Endothelial cell (in vitro differentiated cells): ENCODE measurements at places on chromosomes 2 and 18. TPM values are rescaled to one million over a fixed set of nuclear protein-coding genes. Genes with fewer than 3 reads are reported as not detected.

The MARCHF4 gene
- 0.46 TPM for total RNA-seq

DNA sequence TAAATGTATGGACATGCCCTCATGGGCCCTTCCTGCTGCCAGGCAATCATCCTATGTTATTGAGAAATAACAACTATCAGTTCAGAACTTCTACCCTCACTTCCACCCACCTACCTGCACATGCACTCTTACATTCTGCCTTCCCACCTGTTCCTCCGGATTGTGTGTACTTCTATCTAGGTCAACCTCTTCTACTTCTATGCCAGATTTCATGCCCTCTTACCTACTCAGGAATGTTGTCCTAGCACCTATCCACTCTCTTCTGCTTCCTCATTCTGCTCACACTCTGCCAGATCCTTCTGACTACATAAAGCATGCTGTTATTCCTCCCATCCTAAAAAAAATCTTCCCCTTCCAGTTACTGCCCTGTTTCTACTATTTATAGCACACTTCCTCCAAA, 333.5 kb downstream of the IRS1 start:
- no peak overlapping the region for H3K4me3 ChIP-seq
- H3K36me3 ChIP-seq = no peaks in the 10 kb centered on the region
- H3K27me3 ChIP-seq = no peaks in the 10 kb centered on the region
- H3K4me1 ChIP-seq = no peaks in the 10 kb centered on the region

DNA sequence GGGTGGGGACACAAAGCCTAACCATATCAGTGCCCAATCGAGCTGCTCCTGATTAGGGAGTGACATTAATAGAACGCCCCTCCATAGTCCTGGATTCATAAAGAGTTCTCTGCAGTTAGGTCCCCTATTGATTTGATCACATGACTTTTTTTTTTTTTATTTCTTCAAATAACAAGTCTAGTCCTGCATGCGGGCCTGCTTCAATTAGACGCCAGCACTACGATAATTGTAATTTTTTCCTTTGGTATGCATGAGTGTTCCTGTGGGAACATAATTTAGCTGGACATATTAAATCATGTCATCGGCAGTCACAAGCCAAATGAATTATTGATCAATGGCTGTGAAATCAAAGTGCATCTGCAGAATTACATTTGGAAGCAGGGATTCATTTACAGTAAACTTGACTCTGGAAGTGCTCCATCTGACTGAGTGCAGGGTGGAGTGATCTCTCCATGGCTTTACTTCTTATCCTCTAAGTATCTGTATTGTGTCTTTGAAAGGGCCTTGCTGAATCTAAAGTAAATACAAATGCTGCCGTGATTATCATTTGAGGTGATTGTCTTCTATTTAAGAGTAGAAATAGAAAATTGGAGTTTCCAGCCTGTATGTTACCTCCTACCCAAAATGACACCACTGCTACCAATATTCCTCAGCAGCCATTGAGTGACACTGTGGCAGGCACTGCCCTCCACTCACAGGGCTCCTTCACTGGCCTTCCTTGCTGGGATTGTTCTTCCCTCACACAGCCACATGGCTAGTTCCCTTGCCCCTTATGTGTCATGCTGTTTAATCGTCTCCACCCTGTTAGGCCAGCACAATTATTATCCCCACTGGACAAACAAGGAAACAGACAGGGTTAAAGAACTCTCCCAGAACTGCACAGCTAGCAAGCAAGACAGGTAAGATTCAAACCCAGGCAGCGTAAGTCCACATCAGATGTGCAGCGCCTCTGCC, 337.4 kb upstream of the ID2 start:
- H3K27ac ChIP-seq = no peak overlapping the region
- no peak for DNase-seq
- H3K4me3 ChIP-seq = no peak overlapping the region
- no peaks in the 10 kb centered on the region for H3K36me3 ChIP-seq
- no peaks in the 10 kb centered on the region for H3K4me1 ChIP-seq

DNA sequence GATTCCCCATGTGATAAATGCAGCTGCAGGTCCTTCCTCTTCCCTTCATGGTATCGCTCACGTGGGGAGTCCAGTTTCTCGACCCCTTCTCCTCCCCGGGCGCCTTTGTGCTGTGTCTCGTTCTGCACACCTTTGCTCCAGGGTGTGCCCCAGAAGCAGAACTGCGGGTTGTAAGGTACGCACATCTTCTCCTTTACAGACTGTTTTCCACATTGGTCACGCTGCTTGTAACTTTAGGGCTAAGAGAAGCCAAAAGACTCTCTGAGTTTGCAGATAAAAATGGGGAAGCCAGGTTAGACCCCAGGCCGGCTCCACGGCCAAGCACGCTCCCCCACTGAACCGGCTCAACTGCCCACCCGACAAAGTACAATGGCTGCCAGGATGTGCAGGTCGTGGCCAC, 45.9 kb upstream of the TFCP2L1 start:
- no peak overlapping the region for H3K4me3 ChIP-seq
- peaks cover 5% of the 10 kb centered on the region for H3K27me3 ChIP-seq
- H3K36me3 ChIP-seq = no peaks in the 10 kb centered on the region
- DNase-seq = no peak
- H3K4me1 ChIP-seq = no peaks in the 10 kb centered on the region
- no peak overlapping the region for H3K27ac ChIP-seq

GRCh38 chr2:3219536-3219935, 158.1 kb downstream of the EIPR1 start:
- H3K4me1 ChIP-seq = peaks cover 6% of the 10 kb centered on the region
- no peak for DNase-seq
- peaks cover 7% of the 10 kb centered on the region for H3K27me3 ChIP-seq
- no peak overlapping the region for H3K4me3 ChIP-seq
- H3K27ac ChIP-seq = no peak overlapping the region

- no peak overlapping the region for H3K27ac ChIP-seq
- DNase-seq = no peak
- peaks cover 17% of the 10 kb centered on the region for H3K4me1 ChIP-seq
- H3K36me3 ChIP-seq = peaks cover 4% of the 10 kb centered on the region
- peaks cover 15% of the 10 kb centered on the region for H3K27me3 ChIP-seq
- H3K4me3 ChIP-seq = no peak overlapping the region
Measured at GRCh38 chr18:37246779-37247340, 318.7 kb downstream of the CELF4 start.

The RAB6C gene
- total RNA-seq = 1.4 TPM

- DNase-seq = no peak
- H3K27me3 ChIP-seq = peaks cover 3% of the 10 kb centered on the region
- H3K36me3 ChIP-seq = peaks cover 11% of the 10 kb centered on the region
- H3K4me1 ChIP-seq = peaks cover 58% of the 10 kb centered on the region
- H3K27ac ChIP-seq = no peak overlapping the region
- H3K4me3 ChIP-seq = no peak overlapping the region
Measured at GRCh38 chr2:10331027-10331701, 28.5 kb downstream of the HPCAL1 start.

DNA sequence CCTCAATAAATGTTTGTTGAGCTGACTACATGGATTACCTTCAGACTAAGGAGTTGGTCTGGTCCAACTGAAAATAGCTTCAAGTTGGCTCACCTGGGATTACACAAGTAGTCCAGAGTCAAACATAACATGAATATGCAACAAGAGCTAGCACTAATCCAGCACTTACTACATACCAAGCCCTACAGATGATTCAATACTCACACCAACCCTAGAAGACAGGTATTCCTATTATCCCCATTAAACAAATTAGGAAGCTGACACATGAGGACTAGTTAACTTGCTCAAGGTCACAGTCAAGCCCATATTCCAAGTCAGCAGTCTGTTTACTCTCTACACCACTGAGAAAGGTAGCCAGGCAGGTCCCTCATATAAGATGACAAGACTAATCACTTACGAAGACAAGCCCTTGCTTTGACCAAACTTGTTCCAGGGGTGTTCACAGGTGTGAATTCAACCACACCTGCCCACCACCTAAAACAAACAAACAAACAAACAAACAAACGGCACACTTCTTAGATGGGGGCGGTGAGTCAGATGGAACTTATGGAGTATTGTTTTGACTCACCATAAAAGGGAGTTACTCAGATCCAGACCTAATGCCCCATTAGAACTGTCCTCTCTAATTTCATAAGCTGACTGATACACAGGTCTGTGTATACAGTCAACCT, 29.1 kb downstream of the TMEM131 start:
- H3K4me3 ChIP-seq = no peak overlapping the region
- H3K4me1 ChIP-seq = peaks cover 3% of the 10 kb centered on the region
- H3K27me3 ChIP-seq = no peaks in the 10 kb centered on the region
- no peak for DNase-seq

The ICOS gene
- not detected for total RNA-seq

- no peaks in the 10 kb centered on the region for H3K4me1 ChIP-seq
- peaks cover 5% of the 10 kb centered on the region for H3K27me3 ChIP-seq
- H3K27ac ChIP-seq = peak overlapping the region; percentile 20
- H3K36me3 ChIP-seq = peaks cover 4% of the 10 kb centered on the region
- no peak for DNase-seq
- H3K4me3 ChIP-seq = peak overlapping the region; percentile 33
Measured at GRCh38 chr2:130818809-130819208, 17.9 kb upstream of the ARHGEF4 start.

- H3K27ac ChIP-seq = no peak overlapping the region
- DNase-seq = no peak
- no peaks in the 10 kb centered on the region for H3K4me1 ChIP-seq
- no peaks in the 10 kb centered on the region for H3K36me3 ChIP-seq
- H3K4me3 ChIP-seq = no peak overlapping the region
- H3K27me3 ChIP-seq = peaks cover 1% of the 10 kb centered on the region
Measured at GRCh38 chr2:152961351-152961750, 242.9 kb downstream of the ARL6IP6 start.

- no peak for DNase-seq
- no peaks in the 10 kb centered on the region for H3K27me3 ChIP-seq
- H3K4me1 ChIP-seq = peaks cover 29% of the 10 kb centered on the region
- no peak overlapping the region for H3K4me3 ChIP-seq
- H3K27ac ChIP-seq = no peak overlapping the region
- H3K36me3 ChIP-seq = no peaks in the 10 kb centered on the region
Measured at GRCh38 chr2:237895544-237896506, 36.4 kb downstream of the RAMP1 start.

GRCh38 chr2:96164459-96165184, 19.4 kb upstream of the DUSP2 start:
- no peak overlapping the region for H3K27ac ChIP-seq
- no peak overlapping the region for H3K4me3 ChIP-seq
- H3K36me3 ChIP-seq = no peaks in the 10 kb centered on the region

- H3K4me1 ChIP-seq = peaks cover 19% of the 10 kb centered on the region
- no peak for DNase-seq
- H3K27me3 ChIP-seq = no peaks in the 10 kb centered on the region
- H3K4me3 ChIP-seq = no peak overlapping the region
- no peak overlapping the region for H3K27ac ChIP-seq
- no peaks in the 10 kb centered on the region for H3K36me3 ChIP-seq
Measured at GRCh38 chr2:189116087-189116486, 63.5 kb downstream of the COL5A2 start.

The CD8B gene
- total RNA-seq = not detected

The ALKAL2 gene
- total RNA-seq = 3.2 TPM

DNA sequence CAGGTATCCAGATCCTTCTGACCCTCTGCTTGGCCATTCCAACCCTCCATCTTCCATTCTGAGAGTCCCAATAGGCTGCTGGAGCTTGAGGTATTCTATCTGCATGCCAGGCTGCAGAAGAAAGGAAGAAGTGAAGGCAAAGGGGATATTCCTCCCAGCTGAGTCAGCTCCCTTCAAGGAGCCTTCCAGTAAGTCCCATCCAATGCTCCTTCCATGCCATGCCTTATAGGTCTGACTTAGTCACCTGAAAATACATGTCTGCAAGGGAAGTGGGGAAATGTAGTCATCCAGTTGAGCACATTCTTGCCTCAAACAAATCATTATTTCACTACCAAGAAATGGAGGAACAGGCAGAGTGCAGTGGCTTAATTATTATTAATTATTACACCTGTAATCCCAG, 464.6 kb downstream of the CNTNAP5 start:
- DNase-seq = no peak
- no peaks in the 10 kb centered on the region for H3K36me3 ChIP-seq
- H3K27ac ChIP-seq = no peak overlapping the region
- H3K4me3 ChIP-seq = no peak overlapping the region
